ENCODE measurements at places on chromosomes 2 and 18.

DNA sequence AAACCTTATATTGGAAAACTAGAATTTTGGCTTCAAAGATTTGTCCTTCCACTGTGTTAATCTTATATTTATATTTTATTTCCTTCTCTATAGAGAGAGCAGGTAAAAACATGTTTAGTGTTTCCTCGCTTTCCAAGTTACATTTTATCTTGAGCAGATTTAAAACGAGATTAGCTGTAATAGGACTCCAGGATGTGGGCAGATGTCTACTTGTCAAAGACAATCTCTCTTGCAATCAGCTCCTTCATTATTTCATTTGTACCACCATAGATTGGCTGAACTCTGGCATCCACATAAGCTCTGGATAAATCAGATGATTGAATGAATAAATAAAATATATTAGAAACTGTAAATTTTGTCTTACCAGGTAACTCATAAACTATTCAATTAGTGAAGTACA lies 17.5 kb upstream of the KANSL1L start:
- no peak for ATAC-seq

GRCh38 chr18:44464398-44465180 lies 216.1 kb upstream of the SETBP1 start:
- no peak for ATAC-seq

DNA sequence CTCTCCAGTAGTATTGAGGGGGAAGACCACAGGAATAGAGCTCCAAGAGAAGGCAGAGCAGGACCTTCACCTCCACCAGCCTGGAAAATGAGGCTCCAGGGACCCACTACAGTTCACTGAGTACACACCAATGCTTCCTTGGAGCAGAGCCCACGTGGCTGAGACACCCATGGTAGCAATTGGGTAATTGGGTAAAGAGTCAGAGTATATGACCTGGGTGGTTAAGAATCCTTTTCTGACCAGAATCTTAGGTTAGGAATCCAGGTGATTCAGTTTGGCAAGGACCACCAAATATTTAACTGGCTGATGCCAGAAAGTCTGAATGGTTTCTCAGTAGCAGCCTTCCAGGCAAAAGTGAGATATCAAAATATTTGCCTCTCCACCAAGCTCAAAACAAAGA lies 107.7 kb downstream of the MDH1 start:
- ATAC-seq = no peak

GRCh38 chr2:196992466-196992865 lies 66.0 kb upstream of the PGAP1 start:
- no peak for ATAC-seq

- ATAC-seq = no peak
Observed at GRCh38 chr18:22183698-22184170, 14.3 kb downstream of the GATA6 start.

- ATAC-seq = peak; percentile 13
Observed at GRCh38 chr18:26089293-26090129, 902 bp downstream of the SS18 start.

- ATAC-seq = no peak
Observed at GRCh38 chr2:166140932-166141331, 13.1 kb upstream of the SCN1A start.

DNA sequence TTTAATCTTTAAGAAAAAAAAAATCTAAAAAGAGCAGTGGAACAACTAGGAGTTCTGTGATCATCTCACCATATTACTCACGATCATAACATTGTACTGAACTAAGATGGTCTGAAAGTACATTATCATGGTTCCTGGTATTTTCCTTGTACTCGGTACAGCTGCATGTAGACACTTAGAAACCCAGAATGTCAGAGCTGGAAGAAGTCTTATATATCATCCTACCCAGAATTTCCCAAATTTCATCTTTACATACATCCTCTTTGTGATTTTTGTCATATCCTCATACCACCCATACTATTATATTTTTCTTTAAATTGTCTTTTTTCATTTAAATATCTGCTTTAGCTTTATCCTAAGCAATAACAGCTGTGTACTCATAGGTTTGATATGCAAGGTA lies 12.4 kb upstream of the ST3GAL5 start:
- ATAC-seq = no peak

DNA sequence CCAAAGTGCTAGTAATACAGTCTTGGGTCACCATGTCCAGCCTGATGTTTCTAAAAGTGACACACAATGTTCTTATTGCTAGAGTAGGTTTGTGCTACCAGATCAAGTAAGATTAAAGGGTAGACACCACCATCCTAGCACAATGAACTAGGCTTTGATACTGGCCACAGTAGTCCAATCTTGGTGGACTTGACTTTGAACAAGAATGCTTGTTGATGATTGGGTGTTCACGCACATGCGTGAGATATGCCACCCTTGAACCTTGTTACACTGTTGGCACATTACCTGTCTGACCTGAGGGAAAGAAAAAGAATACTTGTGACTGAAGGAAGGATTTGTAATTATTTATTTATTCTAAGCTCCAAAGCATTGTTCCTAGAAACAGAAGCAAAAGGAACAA lies 72.1 kb upstream of the EMILIN2 start:
- ATAC-seq = no peak

- peak; percentile 87 for ATAC-seq
Observed at GRCh38 chr2:119697290-119698020, 18.5 kb downstream of the TMEM177 start.

DNA sequence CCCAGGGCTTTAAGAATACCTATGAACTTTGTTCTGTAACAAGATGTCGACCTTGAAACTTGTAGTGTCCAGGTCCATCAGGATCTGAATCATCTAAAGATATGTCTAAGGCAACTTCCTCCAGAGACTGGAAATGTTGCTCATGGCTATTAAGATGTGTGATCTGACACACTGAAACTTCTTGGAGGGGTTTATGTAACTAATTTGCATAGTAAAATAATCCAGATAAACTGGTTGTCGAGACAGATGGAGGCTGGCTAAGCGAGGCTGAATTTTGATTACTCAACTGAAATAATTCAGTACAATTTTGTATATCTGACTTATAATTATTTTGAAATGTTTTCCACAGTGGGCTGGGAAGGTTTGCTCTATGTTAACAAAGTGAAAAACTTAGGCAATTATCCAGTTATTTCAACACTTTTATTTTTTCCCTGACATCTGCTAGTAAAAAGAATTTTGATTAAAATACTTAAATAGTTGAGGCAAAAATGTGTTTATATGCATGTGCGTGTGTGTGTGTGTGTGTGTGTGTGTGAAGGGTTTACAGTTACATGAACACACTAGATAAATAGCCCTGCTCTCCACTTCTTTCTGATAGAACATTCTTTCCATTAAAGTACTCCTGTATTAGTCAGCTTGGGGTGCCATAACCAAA lies 11.4 kb upstream of the MAP3K20 start:
- no peak for ATAC-seq

DNA sequence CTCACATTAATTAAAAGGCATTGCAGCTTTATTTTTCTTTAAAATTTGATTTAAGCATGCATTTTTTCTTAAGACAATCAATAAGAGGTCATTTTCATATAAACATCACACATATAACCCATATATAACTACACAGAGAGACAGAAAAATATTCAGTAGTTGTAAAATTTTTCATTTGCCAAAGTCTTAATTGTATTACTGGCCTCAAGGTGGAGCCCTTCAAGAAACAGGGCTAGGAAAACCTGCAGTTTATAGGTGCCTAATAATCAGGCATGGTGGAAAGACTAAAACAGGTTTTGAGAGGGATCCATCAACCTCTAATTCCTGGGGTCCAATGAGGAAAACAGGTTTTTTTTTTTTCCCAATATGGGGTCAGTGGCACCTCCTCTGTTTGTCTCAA lies 71.3 kb upstream of the ZNF804A start:
- no peak for ATAC-seq

GRCh38 chr2:148615381-148615841 lies 29.1 kb upstream of the EPC2 start:
- ATAC-seq = no peak

DNA sequence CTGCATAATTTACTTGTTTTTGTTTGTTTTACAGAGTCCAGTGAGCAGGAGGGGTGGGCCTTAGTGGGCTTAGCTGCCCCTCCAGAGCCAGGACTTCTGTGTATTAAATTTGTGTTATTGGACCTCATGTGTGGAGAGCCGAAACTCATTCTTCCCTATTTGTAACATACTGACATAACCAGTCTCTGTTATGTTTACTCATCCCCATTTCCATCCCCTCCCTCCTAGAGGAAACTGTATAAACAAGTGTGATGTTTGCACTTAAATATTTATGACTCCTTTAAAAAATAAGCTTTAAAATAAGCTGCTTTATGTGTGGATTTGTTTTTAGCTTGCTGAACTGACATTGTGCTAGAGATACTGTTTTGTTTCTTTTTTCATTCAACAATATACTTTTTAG lies 13.8 kb downstream of the ZNF512 start:
- no peak for ATAC-seq

DNA sequence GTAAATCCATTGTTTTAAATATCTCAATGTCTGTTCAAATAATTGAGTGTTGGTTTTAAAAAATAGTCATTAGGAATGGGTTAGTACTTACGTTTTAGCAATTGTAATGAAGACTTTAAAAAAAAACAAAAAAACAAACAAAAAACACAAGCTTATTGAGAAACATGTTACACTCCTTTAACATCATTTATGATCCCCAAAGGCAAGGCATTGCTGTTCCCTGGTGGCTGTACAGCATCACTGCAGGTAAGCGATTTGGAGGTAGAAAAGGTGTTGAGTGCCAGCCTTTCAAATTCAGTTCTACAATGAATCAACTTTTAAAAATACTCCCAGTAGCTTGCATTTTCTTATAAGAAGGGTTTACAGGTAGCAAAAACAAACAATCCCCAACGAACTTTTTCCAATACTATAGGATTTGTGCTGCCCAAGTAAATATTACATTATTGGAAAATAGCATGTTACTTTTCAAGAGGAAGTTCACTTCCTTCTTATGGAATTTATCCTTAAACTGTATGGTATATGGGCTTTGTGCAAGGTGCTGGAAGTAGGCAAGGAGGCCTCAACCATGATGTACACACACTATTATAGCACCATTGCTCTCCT lies 27.5 kb downstream of the CNRIP1 start:
- ATAC-seq = no peak

- ATAC-seq = no peak
Observed at GRCh38 chr18:70450426-70451253, 161.8 kb downstream of the SOCS6 start.

- no peak for ATAC-seq
Observed at GRCh38 chr18:46789088-46789487, 32.2 kb upstream of the ST8SIA5 start.

DNA sequence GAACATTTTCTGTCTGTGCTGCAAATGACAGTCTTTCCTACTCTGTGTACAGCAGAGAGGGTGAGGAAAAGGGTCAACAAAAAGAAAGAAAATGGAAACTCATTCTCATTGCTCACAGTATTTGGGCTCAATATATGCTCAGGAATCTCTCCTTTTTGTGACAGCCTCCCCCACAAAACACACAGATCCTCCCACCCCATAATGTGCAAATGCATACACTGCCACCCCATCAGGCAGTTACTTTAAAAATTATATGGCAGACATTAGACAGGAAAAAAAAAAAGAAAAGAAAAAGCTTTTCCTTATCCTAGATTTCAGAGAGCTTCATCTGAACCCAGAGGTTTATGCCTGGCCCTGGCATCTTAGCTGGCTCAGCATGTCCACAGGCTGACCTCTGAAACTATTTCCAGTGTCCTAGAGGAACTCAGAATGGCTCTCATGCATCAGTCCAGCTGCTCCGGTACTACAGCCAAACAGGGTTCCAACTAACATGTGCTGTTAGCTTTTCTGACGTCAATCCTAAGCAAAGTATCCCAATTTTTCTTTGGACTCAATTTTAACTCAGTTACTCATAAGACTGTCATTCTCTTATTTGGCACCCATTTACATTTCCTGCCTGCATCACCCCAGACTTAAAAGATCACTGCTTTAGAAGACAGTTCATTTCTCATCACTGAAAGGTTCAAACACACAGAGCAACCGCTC lies 105.9 kb downstream of the RBMS1 start:
- peak; percentile 33 for ATAC-seq

GRCh38 chr18:22961156-22961555 lies 28.0 kb downstream of the RBBP8 start:
- ATAC-seq = no peak

DNA sequence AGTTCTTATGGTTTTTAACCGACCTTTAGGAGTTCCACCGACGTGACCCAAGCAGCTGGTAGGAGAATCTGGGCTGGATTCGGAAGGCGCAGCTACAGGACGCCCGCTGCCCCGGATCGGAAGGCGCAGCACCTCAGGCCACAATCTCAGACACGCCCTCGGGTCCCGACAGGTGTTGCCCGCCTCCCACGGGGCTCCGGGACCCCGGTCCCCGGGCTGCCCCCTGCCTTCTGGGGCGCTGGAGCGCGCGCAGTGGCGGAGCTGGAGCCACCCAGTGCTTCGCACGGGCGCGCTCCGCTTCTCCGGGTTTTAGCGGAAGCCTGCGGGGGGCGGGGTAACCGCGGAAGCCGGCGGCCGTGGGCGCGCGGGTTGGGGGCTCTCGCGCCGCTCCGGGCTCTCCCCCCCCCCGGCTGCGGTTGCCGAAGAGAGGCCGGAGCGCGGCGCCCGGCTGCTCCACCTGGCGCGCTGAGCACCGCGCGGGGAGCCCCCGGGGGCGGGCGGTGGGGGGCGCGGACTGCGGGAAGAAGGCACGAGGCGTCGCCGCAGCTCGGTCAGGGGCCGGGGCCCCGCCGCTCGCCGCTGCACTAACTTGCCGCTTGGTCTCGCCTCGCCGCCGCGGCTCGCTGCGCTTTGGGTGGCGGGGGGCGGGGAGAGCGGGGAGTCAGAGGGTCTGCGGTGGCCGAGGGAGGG lies 718.8 kb downstream of the DPP10 start:
- ATAC-seq = no peak

All from activated T-helper 17 cell treated with anti-CD3 and anti-CD28 coated beads, Interleukin-2, amount 50 U/mL, for 72 hours (primary cell).